ENCODE measurements at places on chromosomes 4 and X.

DNA sequence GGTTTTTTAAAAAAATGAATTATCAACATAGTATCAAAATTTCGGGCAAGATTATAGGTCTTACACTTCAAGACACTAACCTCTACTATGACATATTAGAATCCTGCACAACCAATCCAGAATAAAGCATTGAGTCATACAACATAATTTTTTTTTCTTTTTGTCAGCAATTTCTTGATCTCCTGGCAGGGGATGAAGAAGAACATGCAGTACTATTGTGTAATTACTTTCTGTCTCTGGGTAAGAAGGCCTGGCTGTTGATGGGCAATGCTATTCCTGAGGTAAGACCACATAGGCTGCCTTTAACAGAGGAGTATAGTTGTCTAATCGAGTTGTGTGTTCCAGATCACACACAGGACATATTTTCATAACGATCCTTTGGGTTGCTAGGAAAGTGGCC, 67.5 kb downstream of the FBXL5 start:
- no peaks in the 10 kb centered on the region for H3K36me3 ChIP-seq
- no peaks in the 10 kb centered on the region for H3K4me1 ChIP-seq
- no peak overlapping the region for H3K4me3 ChIP-seq
- no peak for DNase-seq
- H3K27me3 ChIP-seq = no peaks in the 10 kb centered on the region
- H3K27ac ChIP-seq = no peak overlapping the region

DNA sequence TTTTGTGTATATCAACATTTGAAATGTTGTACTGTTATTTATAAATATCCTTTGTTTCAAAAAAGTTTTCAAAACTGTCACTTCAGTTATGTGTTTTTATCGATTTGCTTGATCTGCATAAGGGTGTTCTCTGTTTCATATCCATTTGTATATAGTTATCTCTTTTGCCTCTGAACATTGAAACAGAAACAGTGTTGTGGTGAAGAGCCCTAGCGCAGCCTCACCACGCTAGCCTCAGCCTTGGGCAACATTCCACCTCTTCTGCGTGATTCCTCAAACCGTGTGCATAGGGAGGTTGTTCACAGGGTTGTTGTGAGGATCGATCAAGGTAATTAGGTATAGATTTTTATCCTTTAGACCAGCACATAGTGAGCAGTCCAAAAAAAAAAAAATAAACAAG, 287.0 kb upstream of the GALNT7 start:
- H3K4me3 ChIP-seq = no peak overlapping the region
- no peaks in the 10 kb centered on the region for H3K27me3 ChIP-seq
- no peaks in the 10 kb centered on the region for H3K36me3 ChIP-seq
- no peaks in the 10 kb centered on the region for H3K4me1 ChIP-seq
- no peak for DNase-seq

DNA sequence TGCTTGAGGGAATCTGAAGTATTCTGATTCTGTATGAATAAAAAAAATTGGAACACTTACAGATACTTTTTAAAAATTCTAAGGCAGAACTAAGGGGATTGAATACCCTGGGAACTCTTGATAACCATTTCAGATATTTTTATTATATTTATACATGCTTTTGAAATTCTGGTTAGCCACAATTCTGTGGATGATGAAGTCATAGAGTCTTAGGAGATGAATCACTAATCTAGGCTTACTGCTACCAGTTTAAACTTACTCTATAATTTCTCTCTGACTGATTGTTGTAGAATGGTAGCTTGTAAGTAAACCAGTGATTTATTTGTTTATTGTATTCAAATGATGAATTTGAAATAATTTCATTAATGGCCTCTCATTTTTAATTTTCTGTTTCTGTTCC, 11.4 kb upstream of the SLAIN2 start:
- H3K4me3 ChIP-seq = no peak overlapping the region
- H3K27me3 ChIP-seq = peaks cover 9% of the 10 kb centered on the region
- DNase-seq = no peak
- no peak overlapping the region for H3K27ac ChIP-seq
- H3K36me3 ChIP-seq = no peaks in the 10 kb centered on the region

- peaks cover 30% of the 10 kb centered on the region for H3K27me3 ChIP-seq
- H3K4me1 ChIP-seq = no peaks in the 10 kb centered on the region
- no peak for DNase-seq
These were observed 82.5 kb downstream of the HPRT1 start for GRCh38 chrX:134542485-134542884.

- peaks cover 24% of the 10 kb centered on the region for H3K4me1 ChIP-seq
- DNase-seq = no peak
- H3K4me3 ChIP-seq = no peak overlapping the region
- peaks cover 2% of the 10 kb centered on the region for H3K27me3 ChIP-seq
- no peaks in the 10 kb centered on the region for H3K36me3 ChIP-seq
- H3K27ac ChIP-seq = no peak overlapping the region
These were observed 63.7 kb upstream of the PLAC1 start for GRCh38 chrX:134721766-134722532.

- H3K36me3 ChIP-seq = no peaks in the 10 kb centered on the region
- no peak overlapping the region for H3K27ac ChIP-seq
- H3K4me3 ChIP-seq = no peak overlapping the region
These were observed 37.1 kb upstream of the TBC1D9 start for GRCh38 chr4:140793291-140793690.

GRCh38 chrX:17662391-17662790, 74.9 kb upstream of the SCML1 start:
- no peaks in the 10 kb centered on the region for H3K4me1 ChIP-seq
- H3K36me3 ChIP-seq = no peaks in the 10 kb centered on the region
- no peak overlapping the region for H3K27ac ChIP-seq
- no peaks in the 10 kb centered on the region for H3K27me3 ChIP-seq

DNA sequence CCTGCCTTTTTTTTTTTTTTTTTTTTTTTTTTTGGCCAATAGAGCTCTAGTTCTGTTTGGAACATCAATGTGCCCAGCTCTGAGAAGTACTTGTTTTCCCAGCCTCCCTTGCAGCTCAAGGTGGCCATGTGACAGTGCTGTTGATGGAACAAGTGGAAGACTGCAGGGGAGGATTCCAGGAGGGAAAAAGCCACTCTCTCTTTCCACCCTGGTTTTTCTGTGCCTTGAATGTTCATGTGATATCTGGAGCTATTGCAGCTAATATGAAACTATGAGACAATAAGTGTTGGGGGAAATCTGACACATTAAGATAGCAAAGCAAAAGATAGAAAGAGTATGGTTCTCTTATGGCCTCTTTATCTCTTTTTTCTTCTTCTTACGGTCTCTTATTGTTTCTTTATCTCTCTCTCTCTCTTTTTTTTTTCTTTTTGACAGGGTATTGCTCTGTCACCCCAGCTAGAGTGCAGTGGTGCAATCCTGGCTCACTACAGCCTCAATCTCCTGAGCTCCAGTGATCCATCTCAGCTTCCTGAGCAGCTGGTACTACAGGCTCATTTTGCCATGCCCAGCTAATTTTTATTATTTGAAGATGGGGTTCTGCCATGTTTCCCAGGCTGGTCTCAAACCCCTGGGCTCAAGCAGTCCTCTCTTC, 192.0 kb upstream of the LNX1 start:
- DNase-seq = no peak
- H3K4me1 ChIP-seq = no peaks in the 10 kb centered on the region
- no peaks in the 10 kb centered on the region for H3K36me3 ChIP-seq
- no peak overlapping the region for H3K27ac ChIP-seq

DNA sequence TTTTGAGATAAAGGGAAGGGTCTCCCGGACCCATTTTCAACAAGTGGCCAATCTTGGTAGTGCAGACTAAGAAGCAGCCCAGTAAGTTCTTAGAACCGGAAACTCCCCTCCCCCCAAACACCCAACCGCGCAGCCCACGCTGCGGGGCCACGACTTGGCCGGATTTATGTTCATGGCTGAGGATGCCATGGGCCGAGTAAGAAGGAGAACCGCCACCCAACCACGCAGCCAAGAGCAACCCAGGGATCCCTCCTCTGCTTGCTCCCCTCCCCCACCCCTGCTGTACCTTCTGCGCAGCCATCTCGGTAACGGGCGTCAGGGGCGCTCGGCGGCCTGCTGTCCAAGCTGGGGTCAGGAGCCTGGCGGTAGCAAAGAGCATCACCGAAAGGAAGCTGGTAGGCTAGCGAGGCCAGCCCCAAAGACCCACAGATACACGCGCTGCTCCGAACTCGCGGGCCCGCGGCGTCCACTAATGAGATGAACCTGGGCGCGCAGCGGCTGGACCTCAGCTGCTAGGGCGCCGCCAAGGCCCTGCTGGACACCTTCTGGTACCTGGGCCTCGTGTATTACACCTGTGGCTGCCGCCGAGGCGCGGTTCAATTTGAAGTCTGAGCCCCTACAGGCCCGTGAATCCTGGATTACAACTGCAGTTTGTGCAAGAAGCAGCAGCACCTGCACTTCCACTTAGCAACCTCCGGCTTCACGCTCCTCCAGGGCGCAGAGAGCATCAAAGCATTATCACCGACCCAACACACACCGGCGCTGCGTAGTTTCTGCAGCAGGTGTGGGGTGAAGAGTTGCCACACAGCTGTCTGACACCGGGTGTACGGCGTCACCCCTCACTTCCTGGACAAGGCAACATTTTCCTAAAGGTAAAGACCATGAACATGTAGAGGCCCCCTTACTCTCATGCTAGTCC, 63.4 kb downstream of the NUDT10 start:
- peaks cover 37% of the 10 kb centered on the region for H3K4me1 ChIP-seq
- peak overlapping the region; percentile 85 for H3K27ac ChIP-seq
- peaks cover 5% of the 10 kb centered on the region for H3K36me3 ChIP-seq
- peak overlapping the region; percentile 84 for H3K4me3 ChIP-seq
- DNase-seq = peak; percentile 46
- no peaks in the 10 kb centered on the region for H3K27me3 ChIP-seq

- H3K36me3 ChIP-seq = no peaks in the 10 kb centered on the region
- H3K27ac ChIP-seq = no peak overlapping the region
These were observed 53.8 kb upstream of the HGFAC start for GRCh38 chr4:3387943-3388361.

GRCh38 chrX:12390301-12390700, 252.0 kb downstream of the FRMPD4 start:
- H3K4me1 ChIP-seq = no peaks in the 10 kb centered on the region
- H3K36me3 ChIP-seq = no peaks in the 10 kb centered on the region
- no peak overlapping the region for H3K4me3 ChIP-seq

- H3K27ac ChIP-seq = no peak overlapping the region
- H3K27me3 ChIP-seq = no peaks in the 10 kb centered on the region
- H3K36me3 ChIP-seq = no peaks in the 10 kb centered on the region
- no peaks in the 10 kb centered on the region for H3K4me1 ChIP-seq
These were observed 210.9 kb upstream of the ATOH1 start for GRCh38 chr4:93617606-93618005.

- DNase-seq = peak; percentile 16
- no peak overlapping the region for H3K27ac ChIP-seq
- no peak overlapping the region for H3K4me3 ChIP-seq
- no peaks in the 10 kb centered on the region for H3K36me3 ChIP-seq
- no peaks in the 10 kb centered on the region for H3K27me3 ChIP-seq
These were observed 22.9 kb upstream of the PUDP start for GRCh38 chrX:7170898-7171297.

DNA sequence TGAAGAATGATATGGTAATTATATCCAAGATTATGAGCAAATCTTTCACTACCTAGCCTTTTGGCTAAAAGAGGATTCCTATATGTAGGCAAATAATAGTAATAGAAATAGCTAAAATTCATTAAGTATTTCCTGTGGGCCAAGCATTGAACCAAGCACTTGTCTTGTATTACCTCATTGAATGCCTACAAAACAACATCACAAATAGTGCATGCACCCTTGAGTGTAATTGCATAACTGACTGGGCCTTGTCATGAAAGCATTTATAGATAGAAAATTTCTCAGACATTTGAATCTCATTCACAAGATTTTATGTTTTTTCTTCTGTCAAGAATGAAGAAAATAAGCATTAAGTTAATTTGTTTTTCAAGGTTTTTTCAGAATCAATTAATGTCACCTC, 3.9 kb upstream of the HPGDS start:
- H3K36me3 ChIP-seq = no peaks in the 10 kb centered on the region
- H3K27me3 ChIP-seq = peaks cover 12% of the 10 kb centered on the region
- DNase-seq = no peak
- no peak overlapping the region for H3K4me3 ChIP-seq
- H3K4me1 ChIP-seq = peaks cover 55% of the 10 kb centered on the region

- no peaks in the 10 kb centered on the region for H3K4me1 ChIP-seq
- H3K4me3 ChIP-seq = no peak overlapping the region
- no peaks in the 10 kb centered on the region for H3K36me3 ChIP-seq
- no peak for DNase-seq
- H3K27ac ChIP-seq = no peak overlapping the region
- no peaks in the 10 kb centered on the region for H3K27me3 ChIP-seq
These were observed 81.5 kb upstream of the F9 start for GRCh38 chrX:139448996-139449395.

GRCh38 chr4:159292137-159292896, 189.4 kb downstream of the RAPGEF2 start:
- peaks cover 12% of the 10 kb centered on the region for H3K4me1 ChIP-seq
- peaks cover 2% of the 10 kb centered on the region for H3K36me3 ChIP-seq
- H3K27me3 ChIP-seq = no peaks in the 10 kb centered on the region
- no peak for DNase-seq
- no peak overlapping the region for H3K4me3 ChIP-seq
- H3K27ac ChIP-seq = no peak overlapping the region

GRCh38 chrX:113400193-113400704, 559.6 kb upstream of the AMOT start:
- H3K27me3 ChIP-seq = no peaks in the 10 kb centered on the region
- no peaks in the 10 kb centered on the region for H3K4me1 ChIP-seq
- H3K36me3 ChIP-seq = no peaks in the 10 kb centered on the region
- H3K4me3 ChIP-seq = no peak overlapping the region
- no peak overlapping the region for H3K27ac ChIP-seq

DNA sequence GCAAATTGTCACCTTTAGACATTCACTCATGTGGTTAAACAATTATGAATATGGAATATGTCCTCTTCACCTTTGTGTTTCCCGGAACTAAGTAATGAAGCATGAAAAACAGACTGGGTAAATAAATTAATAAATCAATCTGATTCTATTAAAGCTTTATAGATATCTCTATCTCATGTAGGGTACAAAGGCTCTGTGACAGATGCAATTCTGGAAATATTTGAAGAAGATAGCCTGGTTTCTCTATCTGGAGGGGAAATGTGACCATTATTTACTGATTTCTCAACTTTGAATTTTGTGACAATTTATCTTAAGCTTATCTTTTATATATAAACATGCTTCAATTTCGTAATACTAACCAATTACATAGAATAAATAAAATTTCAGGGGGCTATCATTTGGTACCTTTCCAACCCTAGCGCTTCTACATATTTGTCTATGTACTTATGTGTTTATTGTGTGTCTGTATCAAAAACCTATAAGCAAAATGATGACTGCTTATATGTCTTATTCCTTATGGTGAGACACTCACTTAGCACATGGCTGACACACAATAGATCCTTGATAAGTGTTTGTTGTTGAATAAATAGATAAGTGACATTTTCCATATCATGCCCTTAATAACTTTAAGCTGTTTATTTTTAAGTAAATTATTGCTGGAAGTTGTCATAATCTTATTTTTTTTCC, 9.9 kb downstream of the CTSO start:
- H3K36me3 ChIP-seq = peaks cover 5% of the 10 kb centered on the region
- no peak overlapping the region for H3K4me3 ChIP-seq
- no peaks in the 10 kb centered on the region for H3K27me3 ChIP-seq
- no peak for DNase-seq
- H3K27ac ChIP-seq = no peak overlapping the region

- H3K4me1 ChIP-seq = peaks cover 56% of the 10 kb centered on the region
- H3K4me3 ChIP-seq = peak overlapping the region; percentile 89
- no peaks in the 10 kb centered on the region for H3K27me3 ChIP-seq
- H3K27ac ChIP-seq = peak overlapping the region; percentile 86
- no peak for DNase-seq
These were observed 3.7 kb downstream of the SMS start for GRCh38 chrX:21944136-21944615.

Measured in activated naive CD8-positive, alpha-beta T cell treated with anti-CD3 and anti-CD28 coated beads, Interleukin-2, amount 50 U/mL, for 24 hours (primary cell).